Smooth muscle cell of the pulmonary artery (primary cell): ENCODE measurements at places on chromosomes 16 and 17. TPM values are rescaled to one million over a fixed set of nuclear protein-coding genes. Genes with fewer than 3 reads are reported as not detected.

Gene TUBG1
- total RNA-seq, result 23.8 and 37.4 TPM in 2 replicates

Gene GLIS2
- total RNA-seq, result 5.9 and 7.8 TPM in 2 replicates

Gene KARS1
- 97.0 and 113 TPM in 2 replicates for total RNA-seq

Gene SLC12A3
- total RNA-seq, result not detected in 2 replicates

Gene PRSS21
- 0.23 TPM in 1 of 2 replicates, not detected in the other for total RNA-seq

Gene KRT15
- 0.13 and 2.8 TPM in 2 replicates for total RNA-seq

Gene CBX4
- total RNA-seq, result 7.4 and 9.4 TPM in 2 replicates

Gene GP1BA
- total RNA-seq, result not detected in 2 replicates

Gene PVALEF
- not detected in 2 replicates for total RNA-seq
